IPS-NIHi11 (cell line): ENCODE measurements at places on chromosomes 3 and 15.

DNA sequence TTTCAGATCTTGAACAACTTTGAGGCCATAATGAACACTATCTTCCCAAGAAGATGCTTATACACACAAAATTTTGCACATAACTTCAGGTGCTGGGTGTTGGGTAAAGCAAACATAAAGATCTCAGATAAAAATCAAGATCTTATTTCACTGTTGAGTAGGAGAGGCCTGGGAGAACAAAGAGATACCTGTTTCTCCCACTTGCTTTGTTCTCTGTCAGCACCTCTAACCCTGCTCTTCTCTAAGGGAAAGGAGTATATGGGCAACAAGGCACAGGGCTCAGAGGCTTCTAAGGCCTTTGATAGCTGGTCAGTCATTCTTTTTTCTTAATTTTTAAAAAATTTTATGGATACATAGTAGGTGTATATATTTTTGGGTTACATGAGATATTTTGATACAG lies 3.6 kb upstream of the GK5 start:
- no peak for DNase-seq

DNA sequence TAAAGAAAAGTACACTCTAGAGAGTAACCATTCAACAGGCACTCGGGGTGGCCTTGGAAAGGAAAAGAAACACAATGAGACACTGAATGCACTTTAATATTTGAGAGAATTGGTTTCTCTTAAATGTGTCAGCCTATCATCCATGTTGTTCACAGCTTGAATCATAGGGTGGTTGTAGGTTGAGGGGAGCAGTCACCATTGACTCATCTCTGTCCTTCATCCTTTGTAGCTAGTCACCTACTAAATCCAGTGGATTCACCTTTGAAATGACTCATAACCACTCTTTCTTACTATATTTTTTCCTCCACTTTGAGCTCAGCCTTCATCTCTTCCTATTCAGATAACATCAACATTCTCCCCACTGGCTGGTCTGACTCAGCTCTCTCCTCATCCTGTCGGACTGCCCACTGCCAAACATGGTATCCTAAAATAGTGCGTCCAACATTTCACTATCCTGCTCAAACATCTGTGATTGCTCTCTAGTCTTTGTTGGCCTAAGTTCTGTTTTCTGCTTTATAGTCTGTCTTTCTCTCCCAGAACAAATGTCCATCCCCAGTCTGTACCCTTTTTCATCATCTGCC lies 182.7 kb upstream of the GADL1 start:
- DNase-seq, result no peak

DNA sequence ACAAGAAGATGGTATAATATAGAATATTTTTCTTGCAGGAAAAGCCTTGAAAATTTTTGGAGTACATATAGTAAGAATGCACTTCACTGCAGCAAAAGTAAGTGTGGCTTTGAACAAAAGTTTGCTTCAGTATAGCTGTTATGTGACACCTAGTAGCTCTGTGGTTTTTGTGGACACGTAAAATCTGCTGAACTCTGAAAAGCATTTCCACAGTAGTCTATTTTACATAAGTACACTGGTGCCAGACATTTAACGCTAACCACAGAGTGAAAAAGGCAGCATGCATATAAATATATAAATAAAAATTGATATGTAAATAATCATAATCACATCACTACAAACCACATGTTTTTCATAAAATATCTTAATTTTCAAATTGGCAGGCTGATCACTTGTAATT lies 39.8 kb downstream of the CGGBP1 start:
- no peak for DNase-seq

DNA sequence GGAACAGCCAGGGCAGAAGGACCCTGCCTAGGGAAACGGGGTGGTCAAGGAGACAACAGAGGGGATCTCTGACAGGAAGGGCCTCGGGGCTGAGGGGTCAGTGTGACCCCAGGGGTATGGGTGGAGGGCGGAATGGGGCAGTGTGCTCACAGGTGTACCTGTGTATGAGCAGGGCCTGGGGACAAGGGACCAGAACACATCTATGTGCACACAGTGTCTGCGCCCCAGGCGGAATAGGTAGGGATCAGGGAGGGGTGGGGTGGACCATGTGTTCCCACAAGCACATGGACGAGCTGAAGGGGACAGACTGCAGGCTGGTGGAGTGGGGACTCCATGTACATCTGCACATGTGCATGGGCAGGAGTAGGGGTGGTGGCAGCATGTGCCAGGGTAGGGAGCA lies 5.0 kb upstream of the TLR9 start:
- DNase-seq, result no peak

GRCh38 chr15:89104172-89104564 lies 15.9 kb downstream of the ABHD2 start:
- DNase-seq, result no peak

- DNase-seq, result no peak
Measured at GRCh38 chr3:72488738-72489035, 359.6 kb downstream of the SHQ1 start.

DNA sequence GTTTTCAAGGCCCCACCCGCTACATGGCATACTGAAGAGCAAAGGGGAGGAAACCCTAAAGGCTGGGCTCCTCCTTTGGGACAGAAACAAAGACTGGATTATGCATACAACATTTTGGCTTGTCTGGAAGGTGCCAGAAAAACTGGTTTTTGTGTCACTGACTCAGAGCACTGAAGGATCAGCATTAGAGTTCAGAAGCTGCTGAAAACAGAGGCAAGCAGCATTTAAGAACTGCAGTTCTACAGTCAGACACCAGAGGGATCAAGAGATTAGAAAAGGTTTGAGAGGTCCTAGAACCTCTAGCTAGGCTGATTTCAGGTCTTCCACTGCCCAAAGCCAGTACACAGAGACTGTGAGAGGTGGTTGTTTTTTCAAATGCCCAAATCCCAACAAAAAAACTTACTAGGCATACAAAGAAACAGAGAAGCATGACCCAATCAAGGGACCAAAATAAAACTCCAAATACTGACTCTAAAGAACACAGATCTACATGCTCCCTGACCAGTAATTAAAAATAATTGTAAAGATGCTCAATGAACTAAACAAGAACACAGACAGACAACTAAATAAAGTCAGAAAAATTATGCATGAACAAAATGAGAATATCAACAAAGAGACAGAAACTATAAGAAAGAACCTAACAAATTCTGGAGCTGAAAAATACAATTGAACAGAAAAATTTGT lies 91.2 kb downstream of the SENP2 start:
- DNase-seq, result peak; percentile 81

DNA sequence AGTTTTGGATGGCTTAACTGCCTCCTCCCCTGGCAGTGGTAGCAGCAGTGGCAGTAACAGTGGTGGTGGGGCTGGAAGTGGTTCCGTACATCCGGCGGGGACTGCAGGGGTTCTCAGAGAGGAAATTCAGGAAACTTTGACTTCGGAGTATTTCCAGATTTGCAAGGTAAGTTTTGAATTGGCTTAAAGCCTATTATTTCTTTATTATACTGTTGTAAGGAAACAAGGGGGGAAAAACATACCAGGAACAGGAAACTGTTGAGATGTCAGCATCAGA lies 1.5 kb downstream of the STXBP5L start:
- no peak for DNase-seq

- DNase-seq, result no peak
Measured at GRCh38 chr3:44963571-44964325, 12.2 kb downstream of the ZDHHC3 start.

DNA sequence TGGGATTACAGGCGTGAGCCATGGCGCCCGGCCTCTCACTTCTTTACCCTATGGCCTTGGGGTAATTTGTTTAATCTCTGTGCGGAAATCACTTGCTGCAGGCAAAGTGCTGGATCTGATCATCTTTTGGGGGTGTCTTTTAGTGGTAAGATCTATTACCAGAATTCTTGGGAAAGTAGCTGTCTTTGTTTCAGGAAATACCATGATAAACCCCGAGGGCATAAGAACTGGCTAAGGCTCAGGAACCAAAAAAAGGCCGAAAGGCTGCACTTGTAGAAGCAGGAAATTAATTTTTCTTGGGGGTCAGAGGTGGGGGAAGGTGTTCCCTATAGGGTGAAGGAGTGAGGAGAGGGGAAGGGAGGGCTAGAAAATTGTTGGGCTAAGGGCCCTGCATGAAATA lies 22.7 kb upstream of the IGF2BP2 start:
- no peak for DNase-seq

DNA sequence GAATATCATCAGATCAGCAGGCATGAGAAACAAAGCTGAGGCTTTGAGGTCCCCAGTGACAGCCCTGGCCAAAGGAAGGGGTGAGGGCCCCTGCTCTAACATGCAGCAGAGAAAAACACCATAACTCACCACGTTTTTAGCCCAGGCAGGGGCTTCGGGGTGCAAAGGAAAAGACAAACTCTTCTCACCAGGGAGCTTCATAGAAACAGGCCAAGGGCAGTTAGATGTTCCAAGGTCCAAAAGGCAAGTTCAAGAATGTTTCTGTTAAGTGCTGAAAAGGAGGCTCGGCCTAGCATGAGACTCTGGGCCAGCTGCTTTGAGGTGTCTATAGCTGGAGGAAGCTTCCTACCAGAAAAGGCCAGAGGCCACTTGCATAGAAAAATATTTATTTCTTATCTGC lies 608.4 kb upstream of the CFAP20DC start:
- no peak for DNase-seq

GRCh38 chr3:153313302-153313965 lies 151.4 kb downstream of the RAP2B start:
- no peak for DNase-seq
